Esophagus squamous epithelium (tissue), 5 donors: ENCODE measurements at places on chromosomes 1 and 21.

GRCh38 chr1:204377800-204378668 lies 18.3 kb upstream of the PLEKHA6 start:
- no peak for DNase-seq

GRCh38 chr1:85576266-85576641 lies 4.3 kb upstream of the CCN1 start:
- no peak for DNase-seq

DNA sequence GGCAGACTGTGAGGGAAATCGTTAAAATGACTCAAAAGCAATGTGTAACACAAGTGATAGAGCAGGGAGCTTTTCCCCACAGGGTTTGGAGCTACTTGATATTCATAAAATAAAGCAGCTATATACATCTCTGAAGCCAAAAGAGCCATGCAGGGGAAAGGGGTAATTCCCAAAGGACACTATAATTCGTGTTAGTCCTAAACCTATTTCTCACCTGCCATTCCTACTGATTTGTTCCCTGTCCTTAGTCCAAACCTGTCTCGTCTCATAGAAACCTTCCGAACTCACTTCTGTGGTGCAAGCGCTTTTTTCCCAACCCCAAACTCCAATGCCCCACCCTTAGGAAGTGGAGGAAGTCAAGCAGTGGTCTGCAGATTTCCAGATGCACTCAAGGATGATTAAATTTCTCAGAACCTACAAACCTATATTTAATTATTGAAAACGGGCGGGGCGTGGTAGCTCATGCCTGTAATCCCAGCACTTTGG lies 946 bp upstream of the HNRNPR start:
- DNase-seq = no peak

DNA sequence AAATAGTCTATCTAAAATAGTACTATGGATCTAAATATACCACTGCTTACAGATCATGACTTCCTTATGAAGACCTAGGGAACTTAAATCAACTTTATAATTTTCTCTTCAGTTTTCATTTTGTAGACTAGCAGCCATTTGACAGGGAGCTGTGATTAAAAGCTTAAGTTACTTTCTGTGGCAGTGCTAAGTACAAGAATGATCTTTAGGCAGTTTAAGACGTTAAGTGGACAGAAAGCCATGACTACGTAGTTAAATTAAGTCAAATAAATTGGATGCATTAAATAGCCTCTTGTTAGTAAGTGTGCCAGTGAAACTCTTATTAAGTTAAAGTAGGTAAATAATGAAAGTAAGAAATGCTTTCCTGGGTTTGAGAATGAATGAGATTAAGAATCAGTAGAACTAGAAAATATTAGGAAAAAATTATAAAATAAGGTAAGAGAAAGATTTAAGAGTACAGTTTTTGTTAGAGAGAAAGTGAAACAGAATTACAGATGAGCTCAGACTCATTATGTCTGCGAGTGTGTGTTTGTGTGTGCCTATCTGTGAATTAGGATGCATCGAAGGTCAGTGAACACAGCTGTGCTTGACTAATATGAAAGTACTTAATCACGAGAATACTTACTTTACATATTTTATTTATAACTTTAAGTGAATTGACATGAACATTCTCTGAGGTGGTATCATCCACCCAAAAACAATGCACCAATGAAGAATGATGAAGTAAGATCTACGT lies 336.9 kb downstream of the KCNT2 start:
- no peak for DNase-seq

DNA sequence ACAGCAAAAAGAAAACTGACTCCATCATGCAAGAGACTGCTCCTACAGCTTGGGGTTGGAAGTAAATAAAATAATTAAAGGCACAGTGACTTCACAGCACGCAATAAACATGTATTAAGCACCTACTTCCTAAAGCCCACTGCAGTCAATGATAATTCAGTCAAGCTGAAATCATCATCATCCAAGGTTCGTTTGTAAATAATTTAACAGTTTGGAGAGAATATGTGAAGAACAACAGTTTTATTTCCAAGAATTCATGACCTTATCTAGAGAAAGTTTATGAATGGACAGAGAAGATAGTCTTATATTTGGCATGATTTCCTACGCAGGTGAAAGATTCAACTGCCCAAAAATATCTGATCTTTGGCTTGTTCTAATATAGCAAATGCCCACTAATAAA lies 86.8 kb downstream of the SMYD3 start:
- no peak for DNase-seq

- DNase-seq = no peak
Measured at GRCh38 chr1:67041841-67042503, 12.0 kb downstream of the SLC35D1 start.

GRCh38 chr21:37639756-37640155 lies 273.2 kb downstream of the DYRK1A start:
- DNase-seq = no peak

- no peak for DNase-seq
Measured at GRCh38 chr1:87916965-87917364, 588.3 kb downstream of the LMO4 start.

DNA sequence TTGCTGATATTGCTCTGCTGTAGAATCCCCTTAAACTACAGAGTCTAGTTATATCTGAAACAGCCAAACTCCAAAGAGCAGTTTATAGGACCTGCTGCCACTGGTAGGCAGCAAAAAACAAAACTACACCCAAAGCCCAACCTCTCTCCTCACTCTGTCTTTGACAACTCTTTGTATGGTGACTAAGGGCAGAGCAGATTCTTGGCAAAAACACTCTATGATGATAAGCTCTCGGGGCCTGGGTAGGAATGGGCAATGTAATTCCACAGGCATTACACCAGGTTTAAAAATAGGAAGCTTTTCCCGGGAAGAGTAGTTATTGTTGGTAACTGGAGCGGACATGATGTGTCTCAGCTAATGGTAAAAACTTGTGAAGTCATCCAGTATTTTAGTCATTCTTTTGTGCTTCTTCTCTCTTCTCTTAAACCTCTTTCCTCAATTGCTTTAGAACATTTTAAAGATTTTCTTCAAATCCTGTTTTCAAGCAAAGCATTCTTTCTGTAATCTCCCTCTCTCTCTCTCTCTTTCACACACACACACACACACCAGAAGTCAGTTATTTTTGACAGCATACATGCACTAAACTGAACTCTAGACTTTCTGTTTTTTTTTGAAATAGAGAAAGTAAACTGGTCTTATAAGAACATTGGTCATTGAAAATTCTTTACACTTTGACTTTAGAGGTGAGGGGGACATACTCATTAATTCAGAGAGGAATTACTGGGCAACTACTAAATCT lies 193.5 kb downstream of the PAPPA2 start:
- DNase-seq = no peak

- DNase-seq = no peak
Measured at GRCh38 chr1:51303751-51304251, 26.6 kb downstream of the TTC39A start.

GRCh38 chr1:61428146-61428545 lies 296.8 kb downstream of the TM2D1 start:
- no peak for DNase-seq

GRCh38 chr1:6128276-6129081 lies 51.6 kb downstream of the CHD5 start:
- no peak for DNase-seq

GRCh38 chr1:225651872-225652728 lies 823 bp downstream of the ENAH start:
- DNase-seq = no peak

DNA sequence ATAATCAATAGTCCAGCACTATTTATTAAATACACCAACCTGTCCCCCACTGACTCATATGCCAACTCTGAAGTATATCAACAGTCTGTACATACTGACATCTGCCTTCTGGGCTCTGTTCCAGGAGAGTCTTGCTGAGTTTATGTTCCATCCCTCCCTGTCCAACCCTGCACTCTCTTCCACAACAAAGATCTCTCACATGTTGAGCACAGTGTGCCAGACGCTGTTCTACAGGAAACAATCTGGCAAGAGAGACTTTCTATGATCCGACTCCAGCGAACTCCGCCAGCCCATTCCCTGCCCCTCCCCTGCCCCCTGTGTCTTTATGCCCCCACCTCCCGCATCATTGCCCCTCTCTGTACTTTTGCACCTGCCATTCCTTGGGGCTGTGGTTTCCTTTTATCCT lies 3.4 kb downstream of the LACTBL1 start:
- no peak for DNase-seq

DNA sequence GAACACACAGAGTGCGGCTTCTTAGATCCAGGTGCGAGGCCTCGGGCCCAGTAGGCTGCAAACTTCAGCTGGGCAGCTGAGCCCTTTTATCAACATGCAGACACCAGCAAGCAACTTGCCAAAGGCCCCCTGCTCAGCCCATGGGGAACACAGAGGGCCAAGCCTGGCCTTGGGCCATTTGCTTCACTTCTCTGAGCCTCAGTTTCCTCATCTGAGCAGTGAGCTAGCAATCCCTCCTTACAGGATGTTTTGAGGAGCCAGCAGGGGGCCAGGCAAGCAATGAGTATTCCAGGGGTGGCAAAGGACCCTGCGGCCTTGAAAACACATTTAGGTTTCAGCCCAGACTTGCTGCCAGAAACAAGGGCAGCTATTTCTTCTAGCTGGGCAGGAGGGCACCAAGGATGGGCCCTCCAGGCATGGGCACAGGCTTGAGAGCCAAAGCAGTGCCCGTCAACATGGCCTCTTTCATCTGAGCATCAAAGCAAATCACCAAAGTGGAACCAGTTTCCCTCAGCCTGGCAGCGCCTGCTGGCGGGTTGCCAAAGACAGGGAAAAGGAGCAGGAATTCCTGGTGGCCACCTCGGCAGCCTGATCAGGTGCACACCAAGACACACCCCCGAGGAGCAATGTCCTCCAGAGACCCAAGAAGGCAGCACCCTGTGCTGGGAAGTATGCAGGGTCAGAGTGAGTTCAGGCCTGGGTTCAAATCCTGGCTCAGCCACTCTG lies 1.4 kb downstream of the MATN1 start:
- no peak for DNase-seq

GRCh38 chr1:27504588-27505419 lies 14.8 kb upstream of the WASF2 start:
- no peak for DNase-seq

- no peak for DNase-seq
Measured at GRCh38 chr1:165738794-165739193, 29.9 kb downstream of the TMCO1 start.
